ENCODE measurements at places on chromosomes 12 and 14.

GRCh38 chr12:27922531-27923139 lies 49.9 kb downstream of the PTHLH start:
- DNase-seq: no peak

GRCh38 chr14:29222671-29223268 lies 456.2 kb downstream of the FOXG1 start:
- DNase-seq: no peak

DNA sequence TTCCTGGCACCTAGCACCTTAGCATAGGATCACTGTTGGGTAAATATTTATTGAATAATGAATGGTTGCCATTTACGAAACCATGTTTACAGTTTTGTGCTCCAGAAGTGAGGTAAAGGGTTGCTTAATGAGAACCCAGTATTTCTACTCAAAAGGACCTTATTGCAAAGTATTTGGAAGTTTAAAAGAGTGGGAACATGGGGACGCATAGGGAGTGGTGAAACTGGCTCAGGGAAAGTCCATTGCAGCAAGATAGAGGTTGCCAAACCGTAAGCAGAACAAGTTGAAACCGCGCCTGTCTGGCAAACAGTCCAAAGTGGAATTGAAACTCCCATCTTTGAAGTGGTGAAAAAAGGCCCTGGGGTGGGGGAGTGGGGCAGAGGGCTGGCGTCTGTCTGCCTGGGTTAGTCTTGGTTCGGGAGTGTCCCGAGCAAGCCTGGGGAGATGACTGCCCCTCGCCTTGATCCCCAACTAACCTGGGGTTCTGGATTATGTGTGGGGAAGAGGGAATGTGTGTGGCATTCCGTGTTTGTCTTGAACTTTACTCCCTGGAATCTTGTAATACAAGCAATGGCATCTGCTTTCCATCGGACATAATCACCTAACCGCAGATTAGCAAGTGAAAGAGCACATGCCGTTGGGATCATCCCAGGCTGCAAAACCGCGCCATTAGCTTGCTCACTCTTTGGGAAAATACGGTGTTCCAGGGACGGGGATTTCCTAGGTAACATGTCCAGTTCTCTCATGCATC lies 7.2 kb downstream of the ALDH2 start:
- DNase-seq: no peak

- no peak for DNase-seq
These were observed 35.4 kb upstream of the EMP1 start for GRCh38 chr12:13161172-13161571.

- DNase-seq: no peak
These were observed 2.9 kb downstream of the CCNK start for GRCh38 chr14:99484106-99484505.

DNA sequence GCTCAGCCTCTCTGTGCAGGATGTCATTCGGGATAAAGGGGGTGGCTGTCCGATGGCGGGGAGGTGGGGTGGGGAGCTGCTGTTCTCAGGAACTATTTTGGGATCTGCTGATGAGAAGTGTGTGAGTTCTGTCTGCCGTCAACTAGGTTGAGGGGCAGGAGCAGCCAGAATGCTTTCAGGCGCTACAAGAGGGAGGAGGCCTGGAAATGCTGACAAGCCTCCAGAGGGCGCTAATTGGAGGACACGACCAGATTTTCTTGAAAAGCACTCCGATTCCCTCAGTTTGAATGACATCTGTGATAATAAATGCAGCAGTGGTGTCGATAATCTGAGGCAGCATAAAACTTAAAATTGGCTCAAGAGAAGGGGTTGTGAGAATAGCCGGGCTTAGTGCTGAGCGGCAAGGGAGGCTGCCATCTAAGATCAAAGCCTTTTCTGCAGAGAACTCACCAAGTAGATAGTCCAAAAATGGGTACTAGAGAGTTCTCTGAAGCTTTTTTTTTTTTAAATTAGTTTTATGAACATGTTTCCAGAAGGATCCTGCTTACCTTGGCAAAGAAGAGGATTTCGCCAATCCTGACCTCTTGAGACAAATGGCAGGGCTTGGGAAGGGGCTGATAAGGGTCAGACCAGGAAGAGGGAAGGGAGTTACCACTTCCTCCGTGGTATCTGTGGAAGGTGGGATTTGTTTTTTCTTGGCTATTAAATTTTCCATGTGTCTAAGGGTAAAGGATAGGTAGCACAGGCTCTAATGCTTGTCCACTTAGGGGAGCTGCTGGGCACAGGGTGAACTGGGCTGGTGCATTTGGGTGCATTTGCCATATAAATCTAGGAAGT lies 94.4 kb downstream of the CRACR2A start:
- DNase-seq: no peak

GRCh38 chr12:9799961-9800360 lies 27.3 kb upstream of the KLRF1 start:
- no peak for DNase-seq

DNA sequence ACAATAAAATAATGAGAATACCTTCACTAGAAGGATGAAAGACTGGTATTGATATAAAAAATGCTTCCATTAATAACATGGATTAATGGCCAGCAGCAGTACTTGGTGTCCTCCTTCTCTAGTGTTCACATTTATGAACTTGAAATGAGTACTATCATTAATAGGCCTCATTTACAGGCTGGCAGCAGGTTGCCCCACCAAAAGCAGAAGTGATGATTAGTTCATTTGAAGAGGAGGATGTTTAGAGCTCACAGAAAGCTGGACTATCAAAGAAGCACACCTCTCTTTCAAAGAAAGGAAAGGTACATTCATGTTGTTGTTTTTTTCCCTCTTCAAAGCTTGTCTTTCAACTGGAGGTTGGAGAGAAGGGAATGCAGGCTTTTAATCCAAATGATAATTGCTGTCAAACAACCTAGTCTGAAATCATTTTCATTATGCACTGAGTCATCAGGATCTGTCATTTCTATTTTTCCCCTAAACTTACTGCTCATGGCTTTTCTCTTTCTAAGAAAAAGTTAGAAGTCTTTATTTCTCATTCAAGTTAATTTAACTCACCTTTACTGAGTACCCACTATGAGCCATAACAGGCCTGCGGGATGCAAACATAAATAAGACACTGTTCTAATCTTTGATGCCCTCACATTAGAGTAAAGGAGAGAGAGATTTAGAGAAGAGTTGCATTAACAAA lies 157.9 kb upstream of the GRIP1 start:
- DNase-seq: no peak

GRCh38 chr12:28108599-28108998 lies 81.7 kb upstream of the CCDC91 start:
- DNase-seq: no peak

- no peak for DNase-seq
These were observed 39.0 kb downstream of the NID2 start for GRCh38 chr14:52029881-52030280.

- DNase-seq: no peak
These were observed 6.1 kb downstream of the ATP2B1 start for GRCh38 chr12:89702503-89702902.

DNA sequence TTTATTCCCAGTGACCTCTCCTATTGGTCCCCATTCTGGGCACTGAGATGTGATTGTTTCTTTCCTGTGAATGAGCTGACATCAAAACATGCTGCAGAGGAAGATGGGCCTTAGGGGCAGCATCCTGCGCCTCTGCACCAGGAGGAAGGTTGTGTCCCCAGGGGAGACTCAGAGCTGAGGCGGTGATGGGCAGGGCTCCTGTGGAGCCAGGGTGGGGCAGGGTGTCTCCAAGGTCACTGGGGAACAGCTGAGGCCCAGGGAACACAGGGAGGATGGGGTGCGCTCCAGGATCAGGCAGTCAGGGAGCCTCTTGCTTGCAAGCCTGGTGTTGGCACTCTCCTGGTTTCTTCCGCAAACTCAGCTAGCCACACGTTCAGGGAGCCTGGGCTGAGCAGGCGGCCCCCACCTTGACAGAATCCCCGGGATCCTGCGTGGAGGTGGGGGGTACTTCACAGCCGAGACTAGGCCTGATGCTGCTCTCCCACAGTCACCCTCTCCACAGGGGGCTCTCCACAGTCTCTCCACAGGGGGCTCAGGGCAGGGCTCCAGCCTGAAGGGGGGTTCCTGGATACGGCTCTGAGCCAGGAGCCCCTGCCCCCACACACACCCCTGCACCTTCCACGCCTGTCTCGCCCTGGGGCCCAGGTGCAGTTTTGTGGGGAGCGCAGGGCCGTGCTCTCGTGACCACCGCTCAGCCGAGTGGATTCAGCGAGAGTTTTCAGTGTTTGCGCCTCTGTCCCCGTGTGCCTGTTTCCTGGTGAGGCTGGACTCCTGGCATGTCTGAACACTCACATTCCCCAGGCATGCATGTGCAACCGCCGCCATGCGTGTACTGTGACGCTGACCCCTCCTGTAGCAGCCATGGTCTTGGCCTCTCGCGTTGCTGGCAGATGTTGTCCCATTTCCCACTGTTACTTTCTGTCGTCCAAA lies 264.7 kb downstream of the SEC23A start:
- DNase-seq: no peak

- no peak for DNase-seq
These were observed 178.3 kb downstream of the PRKD1 start for GRCh38 chr14:29749327-29749726.

DNA sequence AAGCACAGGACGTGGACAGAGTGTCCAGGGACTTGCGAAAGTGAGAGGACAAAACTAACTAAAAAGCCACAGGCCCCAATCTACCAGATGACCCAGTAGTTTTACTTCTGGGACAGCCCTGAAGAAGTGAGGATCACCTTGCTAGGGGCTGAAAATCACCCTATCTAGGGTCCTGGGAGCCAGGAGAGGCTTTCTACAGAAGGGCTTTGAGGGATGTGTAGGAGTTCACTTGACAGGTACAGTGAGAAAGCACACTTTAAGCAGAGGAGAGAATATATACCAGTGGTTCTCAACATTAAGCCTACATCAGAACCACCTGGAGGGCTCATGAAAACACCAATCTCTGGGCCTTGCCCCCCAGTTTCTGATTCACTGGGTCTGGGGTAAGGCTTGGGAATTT lies 60.8 kb downstream of the ZNF664 start:
- no peak for DNase-seq

DNA sequence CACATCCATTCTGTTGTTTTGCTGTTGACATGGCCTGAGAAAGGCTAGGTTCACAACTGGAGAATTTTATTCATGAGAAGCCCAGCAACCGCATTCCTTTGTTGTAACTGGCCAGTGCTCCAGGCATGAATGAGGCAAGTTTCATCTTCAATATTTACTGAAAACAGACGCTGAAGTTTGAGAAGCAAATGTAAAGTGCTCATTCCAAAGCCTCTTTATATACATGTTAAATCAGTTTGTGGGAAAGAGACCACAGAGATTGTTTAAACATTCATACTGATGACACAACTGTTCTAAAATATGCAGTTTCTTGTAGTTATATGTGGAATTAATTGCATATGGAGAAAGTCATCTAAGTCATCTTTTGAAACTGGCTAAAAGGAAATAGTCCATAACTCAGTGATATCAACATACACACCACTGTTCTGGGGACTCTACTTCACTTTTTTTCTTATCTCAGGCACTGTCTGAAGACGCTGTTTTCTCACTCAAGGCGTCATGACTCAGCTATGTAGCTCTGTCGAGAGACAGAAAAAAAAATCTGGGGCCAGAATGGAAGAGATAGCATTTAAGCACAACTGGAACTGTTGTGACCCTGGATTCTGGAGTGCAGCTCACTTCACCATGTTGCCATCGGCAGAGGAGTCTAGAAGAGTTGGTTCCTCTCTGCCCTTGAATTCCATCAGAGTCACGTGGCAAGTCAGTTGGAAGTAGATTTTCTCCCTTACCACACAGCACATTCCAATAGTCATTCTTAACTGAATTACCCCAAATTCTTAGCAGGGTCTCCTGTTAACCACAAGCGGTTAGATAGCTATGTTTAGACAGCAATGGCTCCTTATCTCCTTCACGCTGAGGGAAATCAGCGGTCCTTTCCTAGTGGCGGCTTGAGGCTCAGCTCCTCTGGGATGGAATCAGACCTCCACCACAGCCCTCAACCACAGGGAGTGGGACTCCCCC lies 258.4 kb upstream of the HMGA2 start:
- no peak for DNase-seq

- no peak for DNase-seq
These were observed 47.4 kb downstream of the RTN1 start for GRCh38 chr14:59823179-59823578.

- no peak for DNase-seq
These were observed 51.6 kb upstream of the ABCC9 start for GRCh38 chr12:21992823-21993222.

GRCh38 chr12:105076098-105076497 lies 8.2 kb downstream of the ALDH1L2 start:
- no peak for DNase-seq

DNA sequence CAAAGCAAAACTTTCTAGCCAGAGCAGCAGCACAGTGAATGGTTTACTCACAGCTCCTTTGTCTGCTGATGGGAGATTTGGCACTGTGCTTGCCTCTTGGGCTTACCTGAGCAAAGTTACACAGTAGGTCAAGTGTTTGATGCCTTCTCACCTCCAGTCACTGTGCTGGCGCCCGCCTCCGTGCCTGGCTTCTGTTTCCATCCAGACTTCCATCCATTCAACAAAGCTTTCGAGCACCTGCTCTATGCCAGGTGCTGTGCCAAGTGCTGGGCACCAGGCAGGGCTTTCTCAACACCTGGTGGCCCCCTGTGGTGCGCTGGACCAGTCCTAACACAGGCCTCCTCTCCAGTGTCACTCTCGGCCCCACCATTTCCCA lies 199.2 kb upstream of the EEA1 start:
- DNase-seq: no peak

DNA sequence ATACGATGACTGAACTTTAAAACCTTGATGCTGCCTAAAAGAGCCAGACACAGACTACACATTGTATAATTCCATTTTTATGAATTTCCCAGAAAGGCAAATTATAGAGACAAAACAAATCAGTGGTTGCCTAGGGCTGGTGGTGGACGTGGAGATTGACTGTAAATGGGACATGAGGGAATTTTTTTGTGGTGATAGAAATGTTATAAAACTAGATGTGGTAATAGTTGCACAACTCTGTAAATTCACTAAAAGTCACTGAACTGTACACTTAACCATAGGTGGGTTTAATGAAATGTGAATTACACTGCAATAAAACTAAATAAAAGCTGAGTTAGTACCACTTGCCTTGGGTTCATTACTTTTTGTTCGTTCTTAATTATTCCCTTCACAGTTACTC lies 72.1 kb downstream of the PLEKHA5 start:
- DNase-seq: no peak

DNA sequence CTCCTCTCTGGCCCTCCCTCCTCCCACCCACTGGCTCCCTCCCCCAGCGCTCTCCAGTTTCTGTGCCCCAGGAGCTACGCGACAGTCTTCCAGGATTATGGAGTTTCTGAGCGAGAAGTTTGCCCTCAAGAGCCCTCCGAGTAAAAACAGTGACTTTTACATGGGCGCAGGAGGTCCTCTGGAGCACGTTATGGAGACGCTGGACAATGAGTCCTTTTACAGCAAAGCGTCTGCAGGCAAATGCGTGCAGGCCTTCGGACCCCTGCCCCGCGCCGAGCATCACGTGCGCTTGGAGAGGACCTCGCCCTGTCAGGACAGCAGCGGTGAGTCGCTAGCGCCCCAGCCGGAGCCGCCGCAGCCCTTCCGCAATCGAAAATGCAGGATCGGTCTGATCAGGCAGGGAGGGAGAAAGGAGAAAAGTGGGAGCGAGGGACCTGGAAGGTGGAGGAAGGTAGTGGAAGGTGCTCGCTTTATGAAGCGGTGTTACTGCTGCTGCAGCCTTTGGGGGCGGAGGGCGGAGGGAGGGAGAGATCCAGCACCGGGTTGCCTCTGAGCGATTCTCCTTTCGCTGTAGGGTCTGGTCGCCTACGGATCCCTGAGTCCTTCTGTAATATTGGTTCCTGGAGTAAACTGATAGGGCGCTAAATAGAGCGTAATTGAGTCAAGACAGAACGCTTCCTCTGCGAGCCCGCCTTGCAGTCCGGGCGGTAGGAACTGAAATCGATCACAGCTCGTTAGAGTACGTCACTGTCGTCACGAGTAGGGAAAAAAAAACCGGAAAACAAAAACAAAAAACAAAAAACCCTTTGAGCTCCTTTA lies at the start of gene ALX1:
Gene ALX1, plus strand, starts transcription at position 56 of the 819 bp plus-strand sequence. Its CDS starts 42 bp downstream, at position 98.
- no peak for DNase-seq

- DNase-seq: no peak
These were observed 51.7 kb upstream of the KICS2 start for GRCh38 chr12:64273527-64274403.

Data from GOT3 (cell line).